H4 (cell line): ENCODE measurements at places on chromosomes 5 and 9. TPM values are rescaled to one million over a fixed set of nuclear protein-coding genes. Genes with fewer than 3 reads are reported as not detected.

GRCh38 chr9:132672413-132672690 is 2.1 kb downstream of the GTF3C4 start:
- no peak for DNase-seq

DNA sequence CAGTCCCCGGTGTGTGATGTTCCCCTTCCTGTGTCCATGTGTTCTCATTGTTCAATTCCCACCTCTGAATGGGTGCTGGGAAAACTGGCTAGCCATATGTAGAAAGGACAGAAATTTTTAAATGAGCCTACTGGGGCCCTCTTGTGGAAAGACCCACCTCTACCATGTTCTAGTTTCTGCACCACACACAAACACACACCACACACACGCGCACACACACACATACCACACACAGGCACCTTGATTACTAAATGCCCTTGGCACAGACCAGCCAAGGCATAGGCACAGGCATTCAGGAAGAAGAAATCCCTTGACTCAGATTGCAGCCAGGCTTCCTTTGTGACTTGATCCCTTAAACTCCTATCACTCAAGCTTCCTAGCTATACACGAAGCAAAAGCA is 60.5 kb downstream of the SIL1 start:
- DNase-seq, result peak; percentile 54

GRCh38 chr5:116970318-116970717 is 395.7 kb upstream of the SEMA6A start:
- DNase-seq, result peak; percentile 61

GRCh38 chr9:1712861-1713450 is 302.2 kb upstream of the SMARCA2 start:
- DNase-seq, result no peak

DNA sequence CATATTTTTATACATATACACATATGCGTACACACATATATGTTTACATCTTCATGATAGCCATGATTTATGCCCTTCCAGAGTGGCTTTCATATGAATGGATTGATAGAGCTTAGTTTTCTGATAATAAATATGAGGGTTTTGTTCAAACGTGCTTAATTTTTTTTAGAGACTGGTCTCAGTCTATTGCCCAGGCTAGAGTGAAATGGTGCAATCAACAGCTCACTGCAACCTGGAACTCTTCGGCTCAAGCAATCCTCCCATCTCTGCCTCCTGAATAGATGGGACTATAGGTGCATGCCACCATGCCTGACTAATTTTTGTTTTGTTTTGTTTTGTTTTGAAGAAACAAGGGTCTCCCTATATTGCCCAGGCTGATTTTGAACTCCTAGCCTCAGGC is 48.6 kb upstream of the ZSWIM6 start:
- no peak for DNase-seq

DNA sequence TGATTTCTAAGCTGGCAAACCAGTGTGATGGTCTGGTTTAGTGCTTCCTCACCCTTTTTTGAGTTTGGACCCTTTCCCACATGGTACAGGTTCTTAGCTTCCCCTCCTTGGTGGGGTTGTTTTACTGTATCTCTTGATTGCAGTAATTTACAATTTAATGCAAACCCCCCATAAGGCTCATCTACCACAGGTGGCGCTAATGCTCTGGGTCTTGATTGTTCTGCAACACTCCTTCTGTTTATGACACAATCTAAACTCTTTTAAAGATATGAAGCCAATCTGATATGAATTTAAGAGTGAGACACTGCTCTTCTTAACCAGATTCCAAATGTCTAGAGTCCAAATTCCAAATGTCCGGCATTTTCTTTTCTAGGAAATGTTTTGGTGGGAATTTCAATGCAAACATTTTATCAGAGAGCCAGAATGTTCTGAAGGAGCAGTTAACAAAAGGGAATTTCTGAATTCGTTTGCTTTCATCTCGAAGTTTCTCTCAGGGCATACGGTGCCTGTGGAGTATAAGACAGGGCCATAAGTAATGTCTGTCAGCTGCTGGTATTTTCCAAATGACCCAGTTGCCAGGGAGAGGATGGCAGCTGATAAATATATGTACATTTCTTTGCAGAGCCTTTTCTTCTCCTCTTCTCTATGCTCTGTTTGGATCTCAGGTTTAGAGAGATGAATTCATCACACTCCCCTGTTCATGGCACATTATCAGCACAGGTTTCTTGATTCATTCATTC is 246.8 kb downstream of the ARHGAP26 start:
- DNase-seq, result peak; percentile 53

GRCh38 chr9:70801181-70801829 is 320.1 kb downstream of the TRPM3 start:
- DNase-seq, result no peak

DNA sequence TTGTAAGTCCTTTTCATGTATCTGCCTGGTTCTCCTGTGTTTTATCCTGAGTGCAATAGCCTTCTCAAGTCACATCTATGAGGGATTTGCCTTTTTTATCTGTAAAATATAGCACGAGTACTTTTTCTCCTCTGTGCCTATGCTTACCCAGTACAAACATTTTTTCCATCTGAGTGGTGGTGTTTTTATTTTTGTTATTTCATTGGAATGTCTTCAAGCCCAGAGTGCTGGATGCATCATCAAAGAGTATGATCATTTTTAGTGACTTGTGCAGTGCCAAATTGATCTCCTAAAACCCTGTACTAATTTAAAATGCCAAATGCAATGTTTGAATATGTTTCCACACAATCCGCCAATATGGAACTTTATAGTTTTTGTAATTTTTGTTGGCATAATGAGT is 86.1 kb downstream of the TLE4 start:
- DNase-seq, result no peak

DNA sequence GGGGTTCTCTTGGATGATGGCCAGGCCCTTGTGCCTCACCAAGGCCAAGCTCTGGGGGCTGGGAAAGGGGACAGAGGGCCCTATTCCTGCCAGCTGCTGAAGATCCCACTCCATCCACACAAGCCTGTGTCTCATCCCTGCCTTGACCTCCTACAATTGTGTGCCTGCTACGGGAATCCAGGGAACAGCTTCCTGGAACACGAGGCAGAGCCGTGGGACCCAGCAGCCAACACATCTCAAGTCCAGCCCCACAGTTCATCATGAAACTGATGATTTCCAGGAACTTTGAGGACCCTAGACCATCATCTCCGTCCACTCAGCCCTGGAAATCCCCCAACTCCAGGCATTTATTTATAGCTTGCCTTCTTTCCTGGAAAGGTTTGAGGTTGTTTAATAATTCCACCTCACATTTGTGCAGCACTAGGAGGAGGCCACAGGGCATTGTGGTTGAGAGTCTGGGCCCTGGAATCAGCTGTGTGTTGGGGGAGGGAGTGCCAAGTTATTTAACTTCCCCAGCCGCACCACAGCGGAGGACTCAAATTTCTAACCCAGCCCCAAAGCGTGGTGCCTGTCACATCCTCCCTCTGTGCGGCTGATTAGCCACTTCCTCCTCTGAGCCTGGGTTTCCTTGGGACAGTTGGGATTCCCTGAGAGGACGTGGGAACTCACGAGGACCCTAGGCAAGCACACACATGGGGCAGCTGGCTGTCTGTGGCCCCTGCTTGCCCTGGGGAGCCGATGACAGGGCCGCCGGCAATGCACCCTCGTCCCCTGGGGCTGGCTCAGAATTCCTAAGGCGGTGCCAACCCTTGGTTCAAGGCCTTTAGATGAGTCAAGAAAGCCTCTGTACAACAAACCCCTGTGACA is 58.2 kb upstream of the GGTA1 start:
- peak; percentile 98 for DNase-seq

DNA sequence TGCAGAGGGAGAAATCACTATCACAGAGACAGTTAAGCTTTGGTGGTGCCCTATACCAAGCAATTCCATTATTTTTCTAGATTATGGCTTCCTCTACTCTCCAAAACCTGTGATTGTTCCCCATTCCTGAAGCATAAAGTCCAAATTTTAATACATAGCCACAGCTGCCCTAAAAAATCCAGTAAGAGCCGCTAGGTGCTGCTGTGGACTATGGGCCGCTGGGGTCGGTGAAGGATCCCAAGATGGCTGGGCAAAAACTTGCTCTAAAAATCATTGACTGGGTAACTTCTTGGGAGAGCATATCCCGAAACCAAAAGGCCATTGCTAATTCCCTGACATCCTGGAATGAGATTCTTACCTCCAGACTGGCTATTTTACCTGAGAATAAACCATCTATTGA is 245.3 kb downstream of the NFIB start:
- DNase-seq, result no peak

- DNase-seq, result no peak
Measured at GRCh38 chr5:119284031-119284430, 71.8 kb upstream of the TNFAIP8 start.

GRCh38 chr9:2466703-2467102 is 154.9 kb upstream of the VLDLR start:
- no peak for DNase-seq

DNA sequence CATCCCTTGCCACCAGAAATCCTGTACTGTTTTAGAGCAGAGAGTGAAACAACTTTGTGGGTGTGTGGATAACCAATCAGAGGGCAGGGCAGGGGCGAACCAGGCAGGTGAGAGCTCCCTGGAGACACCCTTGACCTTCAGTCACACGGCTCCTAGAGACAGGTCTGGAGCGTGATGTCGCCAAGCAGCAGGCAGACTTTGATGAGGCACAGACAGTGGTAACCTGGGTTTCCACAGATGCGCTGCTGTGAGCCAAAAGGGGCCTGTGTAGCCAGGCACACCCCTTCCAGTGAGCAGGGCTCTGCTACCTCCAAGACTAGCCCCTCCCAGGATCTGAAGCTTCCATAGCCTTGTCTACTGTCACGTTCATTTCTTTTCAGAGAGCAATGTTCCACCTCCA is 317.8 kb upstream of the ADCY2 start:
- DNase-seq, result no peak

DNA sequence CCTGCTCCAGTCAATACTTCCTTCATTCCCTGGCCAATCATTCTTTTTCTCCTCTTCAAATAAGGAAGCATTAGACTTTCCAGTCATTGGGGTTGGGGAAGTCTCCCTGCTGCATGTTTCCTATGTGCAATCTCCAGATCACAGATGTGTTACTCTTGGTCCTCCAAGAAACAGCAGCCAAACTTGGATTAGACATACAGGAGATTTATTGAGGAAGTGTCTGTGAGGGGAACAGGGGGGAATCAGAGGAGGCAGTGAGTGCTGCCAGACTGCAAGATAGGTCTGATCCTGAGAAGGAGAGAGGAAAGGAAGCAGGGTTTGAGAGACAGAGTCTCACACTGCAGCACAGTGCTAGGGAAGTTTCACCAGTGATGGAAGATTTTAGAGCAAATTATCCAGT is 40.6 kb upstream of the SLIT3 start:
- DNase-seq, result no peak

DNA sequence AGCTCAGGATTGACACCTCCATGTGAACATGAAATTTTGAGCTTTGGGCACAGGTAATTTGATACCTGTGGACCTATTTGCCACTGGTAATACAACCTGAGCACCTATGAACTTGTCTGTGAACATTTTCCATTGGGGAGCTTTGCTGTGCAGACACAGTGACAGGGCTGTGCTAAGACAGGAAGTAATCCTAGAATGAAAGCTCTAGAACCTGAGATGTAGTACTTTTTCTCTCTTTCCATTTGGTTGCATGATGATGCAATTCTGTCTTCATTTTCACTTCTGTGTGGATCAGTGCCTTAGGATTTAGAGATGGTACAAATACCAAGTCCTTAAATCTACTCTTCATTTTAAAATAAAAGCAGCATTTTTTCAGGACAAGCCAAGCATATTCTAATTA is 216.9 kb downstream of the NR3C1 start:
- DNase-seq, result no peak

GRCh38 chr5:139911425-139912120 is 116.0 kb downstream of the PSD2 start:
- DNase-seq, result no peak

DNA sequence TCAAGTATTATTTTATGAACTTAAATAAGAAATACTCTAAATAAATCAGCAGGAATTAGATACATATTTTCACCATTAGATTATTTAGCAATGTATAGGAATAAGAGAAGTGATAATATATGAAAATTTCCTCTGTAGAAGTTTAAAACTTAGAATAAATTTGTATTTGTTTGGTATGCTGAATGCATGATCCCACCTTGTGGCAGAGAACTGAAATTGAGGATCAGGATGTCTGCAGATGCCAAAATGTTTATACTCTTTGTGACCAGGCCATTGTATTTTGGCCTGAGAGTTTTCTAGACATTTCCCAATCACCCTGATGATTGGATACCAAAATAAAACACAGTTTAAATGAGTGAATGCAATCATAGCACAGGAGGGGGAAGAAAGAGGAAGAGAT is 6.3 kb downstream of the TYRP1 start:
- DNase-seq, result no peak

The ACTL7A gene
- total RNA-seq, result not detected in 2 replicates

The IL33 gene
- total RNA-seq, result not detected in 2 replicates

The CKMT2 gene
- total RNA-seq, result 0.48 TPM in 1 of 2 replicates, not detected in the other

The NRG2 gene
- total RNA-seq, result 0.14 and 0.25 TPM in 2 replicates

The PRSS3 gene
- not detected in 2 replicates for total RNA-seq

The PHYHD1 gene
- total RNA-seq, result not detected in 2 replicates

The NR4A3 gene
- 0.06 and 0.08 TPM in 2 replicates for total RNA-seq

The SV2C gene
- total RNA-seq, result 0.04 TPM in 1 of 2 replicates, not detected in the other

The CCL27 gene
- total RNA-seq, result not detected in 2 replicates

The TAF11L10 gene
- total RNA-seq, result not detected in 2 replicates

The NUTM2F gene
- not detected in 2 replicates for total RNA-seq

The DIAPH1 gene
- total RNA-seq, result 24.3 and 40.7 TPM in 2 replicates

The CFAP157 gene
- not detected in 2 replicates for total RNA-seq
